ENCODE measurements at places on chromosomes 3 and 15.

- no peak for DNase-seq
These were observed 339.9 kb upstream of the BCHE start for GRCh38 chr3:166177130-166177529.

GRCh38 chr3:157423337-157423736 is 13.3 kb upstream of the PTX3 start:
- no peak for DNase-seq

GRCh38 chr15:74396445-74397238 is 29.2 kb upstream of the CYP11A1 start:
- no peak for DNase-seq

DNA sequence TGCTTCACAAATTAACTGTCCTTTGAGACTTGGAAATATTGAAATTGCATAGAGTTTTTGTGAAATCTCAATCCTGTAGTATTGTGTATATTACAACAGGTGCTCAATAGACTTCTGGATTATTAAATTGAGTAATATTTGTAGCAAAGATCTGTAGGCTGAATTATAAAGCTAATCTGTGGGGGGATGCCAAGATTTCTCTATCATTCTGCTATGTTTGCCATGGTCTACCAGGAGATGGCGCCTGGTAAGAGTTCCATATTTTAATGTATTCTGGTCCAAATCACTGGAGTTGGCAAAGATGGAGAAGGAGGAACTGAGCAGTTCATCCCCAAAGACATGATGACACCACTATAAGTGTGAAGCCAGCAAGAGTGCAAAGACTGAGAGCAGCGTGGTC is 340.9 kb upstream of the TPRG1 start:
- DNase-seq, result no peak

- no peak for DNase-seq
These were observed 14.9 kb downstream of the C3orf33 start for GRCh38 chr3:155791190-155791589.

- DNase-seq, result no peak
These were observed 7.1 kb downstream of the SIAH2 start for GRCh38 chr3:150755902-150756301.

DNA sequence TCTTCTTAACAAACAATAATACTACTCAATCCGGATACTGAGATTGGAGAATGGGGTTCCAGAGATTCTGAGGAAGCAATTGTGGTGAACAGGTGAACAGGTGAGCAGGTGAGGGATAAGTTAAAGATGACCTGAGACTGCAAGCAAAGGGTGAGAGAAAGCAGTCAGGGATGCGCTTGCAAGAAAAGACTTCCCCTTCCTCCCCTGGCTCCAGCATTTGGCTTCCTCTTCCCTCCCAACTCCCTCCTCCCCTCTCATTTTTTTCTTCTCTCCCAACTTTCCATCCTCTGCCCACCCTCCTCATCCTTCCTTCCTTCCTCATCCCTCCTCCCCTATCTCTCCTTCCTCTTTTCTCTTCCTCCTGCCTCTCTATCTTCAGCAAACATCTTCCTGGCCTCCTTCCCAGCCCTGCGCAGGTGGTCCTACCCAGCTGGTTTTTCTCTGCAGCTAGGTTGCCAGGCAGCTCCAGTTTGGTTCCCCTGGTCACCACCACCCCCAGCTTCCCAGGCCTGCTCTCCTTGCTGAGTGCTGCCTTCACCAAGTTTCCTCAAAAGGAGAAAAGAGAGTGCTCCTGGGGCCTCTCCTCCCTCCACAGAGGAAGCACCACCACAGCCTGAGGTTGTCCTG is 10.4 kb upstream of the VIPR1 start:
- DNase-seq, result peak; percentile 66
